MCF 10A (cell line): ENCODE measurements at places on chromosomes 5 and 9.
A peak's percentile ranks its signal among the peaks of the same experiment; 100 is the strongest.

DNA sequence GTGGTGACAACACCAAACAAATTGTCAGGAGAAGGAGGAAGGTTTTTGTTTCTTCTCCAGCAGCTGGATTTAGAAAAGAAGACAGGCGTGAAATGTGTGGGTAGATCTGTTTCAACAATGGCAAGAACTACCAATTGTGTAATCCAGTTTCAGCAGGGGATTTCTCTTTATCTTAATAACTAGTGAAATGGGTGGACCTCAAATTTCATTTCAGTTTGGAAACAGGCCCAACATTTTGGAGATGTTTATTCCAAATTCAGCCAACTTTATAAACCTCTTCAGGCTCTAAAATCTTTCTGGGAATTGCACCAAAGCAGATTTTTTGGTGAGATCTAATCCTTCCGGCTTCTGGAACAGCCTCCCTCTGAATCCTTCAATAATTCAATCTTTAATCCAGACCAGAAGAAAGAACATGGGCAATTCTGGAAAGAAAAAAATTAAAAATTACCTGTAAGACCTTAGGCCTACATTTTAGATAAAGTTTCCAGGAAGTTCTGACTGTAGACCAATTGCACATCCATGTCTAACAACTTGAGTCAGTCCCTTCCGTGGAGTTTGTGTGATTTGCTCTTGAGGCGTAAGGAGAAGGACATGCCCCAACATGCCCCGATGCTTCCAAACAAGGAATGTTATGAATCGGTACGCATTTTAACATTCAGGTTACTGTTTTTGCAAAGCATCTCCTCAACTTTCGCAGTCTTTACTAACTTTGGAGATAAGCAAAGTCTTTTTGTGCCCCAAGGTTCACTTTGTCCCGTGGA, 423.6 kb downstream of the IRX1 start:
- DNase-seq = peak; percentile 45

GRCh38 chr5:133520062-133520461, 92.3 kb downstream of the FSTL4 start:
- no peak for DNase-seq

DNA sequence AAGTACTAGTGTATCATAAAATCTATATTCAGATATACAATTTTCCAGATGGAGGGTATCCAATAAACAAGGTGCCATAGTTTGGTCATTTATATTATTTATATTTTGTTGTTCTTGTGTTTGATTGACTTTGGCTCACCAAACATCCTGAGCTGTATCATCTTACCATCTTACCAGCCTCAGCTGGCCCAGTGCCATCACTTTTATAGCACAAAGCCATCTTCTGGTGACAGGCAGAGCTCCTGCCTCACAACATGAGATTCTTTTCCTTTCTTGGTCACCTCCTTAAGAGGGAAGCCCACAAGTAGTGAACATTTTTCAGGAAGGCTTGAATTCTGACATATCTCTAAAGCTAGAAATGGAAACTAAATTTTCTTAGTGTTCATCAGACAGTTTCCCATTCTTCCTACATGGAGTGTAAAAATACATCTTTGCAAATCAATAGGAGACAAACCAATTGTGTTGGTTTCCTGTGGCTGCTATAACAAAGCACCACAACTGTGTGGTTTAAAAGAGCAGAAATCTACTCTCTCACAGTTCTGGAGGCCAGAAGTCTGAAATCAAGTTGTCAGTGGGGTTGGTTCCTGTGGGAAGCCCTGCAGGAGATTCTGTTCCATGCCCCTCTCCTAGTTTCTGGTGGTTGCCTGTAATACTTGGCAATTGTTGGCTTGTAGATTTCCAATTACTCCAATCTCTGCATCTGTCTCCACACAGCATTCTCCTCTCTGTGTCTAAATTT, 341.8 kb downstream of the MAN2A1 start:
- DNase-seq = peak; percentile 18

GRCh38 chr5:71810471-71811195, 91.6 kb downstream of the CARTPT start:
- no peak for DNase-seq

GRCh38 chr5:123514615-123515355, 2.8 kb downstream of the CSNK1G3 start:
- DNase-seq = no peak

GRCh38 chr5:79857714-79858409, 133.2 kb downstream of the MTX3 start:
- DNase-seq = peak; percentile 71

DNA sequence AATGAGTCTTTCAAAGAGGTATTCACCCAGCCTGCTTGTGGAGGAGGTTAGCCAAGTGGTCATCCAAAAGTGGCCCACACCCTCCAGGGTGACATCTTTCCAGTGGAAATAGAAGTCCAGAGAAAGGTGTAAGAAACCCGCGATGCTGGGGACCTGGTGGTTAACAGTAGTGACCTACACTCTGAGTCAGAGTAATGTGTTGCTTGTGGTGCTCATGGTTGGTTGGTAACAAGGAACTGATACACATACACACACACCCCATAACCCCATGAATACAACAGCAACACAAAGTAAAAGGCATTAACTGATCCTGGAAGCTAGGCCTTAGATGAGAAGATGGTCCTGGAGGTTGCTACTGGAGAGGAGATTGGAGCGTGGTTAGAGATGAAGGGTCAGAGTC, 26.9 kb downstream of the MRPS30 start:
- DNase-seq = no peak

DNA sequence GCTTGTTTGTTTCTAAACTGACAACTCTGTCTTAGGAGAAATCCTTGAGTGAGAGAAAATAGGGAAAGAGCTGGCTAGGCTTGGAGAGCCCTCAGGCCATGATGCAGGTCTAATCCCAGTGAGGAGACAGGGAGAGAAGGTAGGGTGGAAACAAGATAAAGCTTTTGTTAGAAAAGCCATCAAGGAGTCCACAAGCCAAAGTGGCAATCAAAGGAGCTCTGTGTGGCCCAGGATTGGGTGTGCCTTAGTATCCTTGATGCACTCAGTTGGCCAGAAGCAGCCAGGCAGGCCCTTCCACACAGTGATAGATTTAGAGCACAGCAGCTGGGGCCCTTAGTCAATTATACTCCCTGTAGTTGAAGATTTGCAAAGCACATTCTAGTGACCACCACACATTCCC, 73.9 kb downstream of the ALDH7A1 start:
- no peak for DNase-seq

GRCh38 chr5:150486402-150487198, 21.3 kb upstream of the NDST1 start:
- peak; percentile 51 for DNase-seq

DNA sequence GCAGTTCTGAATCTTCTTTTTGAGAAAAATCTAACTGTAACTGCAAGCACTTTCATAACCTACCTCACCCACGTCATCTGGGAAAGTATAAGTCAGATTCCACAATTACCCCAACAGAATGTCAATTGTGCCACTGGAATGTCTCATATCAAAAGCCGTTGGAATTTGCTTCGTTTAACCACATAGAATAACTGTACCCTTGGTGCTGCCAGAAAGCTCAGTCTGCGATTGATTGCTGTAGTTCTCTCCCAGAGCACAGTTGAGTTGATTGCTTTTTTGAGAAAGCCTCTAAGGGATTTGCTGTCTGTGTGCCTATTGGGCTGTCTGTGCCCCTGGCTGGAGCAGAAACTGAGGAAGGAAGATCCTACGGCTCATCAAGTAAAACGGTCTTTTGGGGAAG, 583.6 kb downstream of the TMEM38B start:
- DNase-seq = no peak

DNA sequence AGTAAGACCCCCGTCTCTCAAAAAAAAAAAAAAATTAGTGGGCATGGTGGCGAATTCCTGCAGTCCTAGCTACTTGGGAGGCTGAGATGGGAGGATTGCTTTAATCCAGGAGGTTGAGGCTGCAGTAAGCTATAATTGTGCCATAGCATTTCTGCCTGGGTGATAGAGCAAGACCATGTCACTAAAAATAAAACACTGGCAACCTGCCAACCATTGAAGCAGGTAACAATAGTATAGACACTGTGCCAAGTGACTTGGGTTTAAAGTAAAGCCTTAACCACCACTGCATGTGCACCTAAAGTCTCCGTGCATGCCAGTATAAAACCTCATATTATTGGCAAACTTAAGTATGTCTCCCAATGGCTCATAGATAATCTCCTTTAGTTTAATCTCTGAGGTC, 3.4 kb upstream of the APBA1 start:
- peak; percentile 57 for DNase-seq

DNA sequence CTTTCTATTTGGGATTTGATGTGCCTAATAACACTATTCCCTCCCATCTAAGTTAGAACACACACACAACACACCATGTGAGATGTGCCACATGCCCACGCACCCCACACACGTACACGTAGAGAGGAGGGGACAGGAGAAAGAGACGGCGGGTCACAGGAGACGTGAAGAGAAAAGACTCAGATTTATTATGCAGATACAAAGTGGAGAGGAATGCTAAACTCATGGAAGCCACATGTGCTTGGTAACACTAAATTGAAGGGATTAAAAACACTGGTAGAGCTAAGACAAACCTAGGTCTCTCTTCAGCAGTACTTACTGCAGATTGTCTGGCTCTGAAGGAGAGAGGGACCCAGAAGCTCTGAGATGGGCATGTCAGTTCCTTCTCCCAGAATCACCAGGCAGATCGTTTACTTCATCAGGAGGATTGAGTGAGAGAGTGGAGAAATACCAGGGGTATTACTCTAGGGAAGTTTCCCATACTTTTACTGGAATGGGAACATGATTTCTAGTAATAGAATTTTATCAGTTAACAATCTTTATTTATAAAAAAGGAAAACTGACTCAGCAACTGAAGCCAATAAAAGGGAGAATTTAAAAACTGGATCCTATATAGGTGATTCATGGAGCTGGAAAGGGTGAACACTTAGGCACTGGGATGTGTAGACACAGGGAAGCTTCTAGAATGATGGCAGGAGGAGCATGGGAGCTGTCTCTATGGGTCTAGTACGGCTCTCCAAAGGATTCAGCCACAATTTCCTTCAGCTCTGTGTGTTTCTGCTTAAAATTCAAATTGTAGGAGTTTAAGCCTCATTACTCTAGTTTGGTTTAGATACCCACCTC, 139.4 kb downstream of the MACIR start:
- DNase-seq = no peak

- no peak for DNase-seq
These were observed 126.0 kb downstream of the SLIT3 start for GRCh38 chr5:169174923-169175322.

GRCh38 chr5:54514841-54515432, 2.6 kb upstream of the SNX18 start:
- no peak for DNase-seq

- DNase-seq = peak; percentile 84
These were observed 52.8 kb downstream of the CTNND2 start for GRCh38 chr5:11851416-11851815.
